Ascending aorta (tissue), 2 donors: ENCODE measurements at places on chromosomes 1 and 21. TPM values are rescaled to one million over a fixed set of nuclear protein-coding genes. Genes with fewer than 3 reads are reported as not detected.

ZC3H12A gene
- 12.8 TPM for total RNA-seq

DNA sequence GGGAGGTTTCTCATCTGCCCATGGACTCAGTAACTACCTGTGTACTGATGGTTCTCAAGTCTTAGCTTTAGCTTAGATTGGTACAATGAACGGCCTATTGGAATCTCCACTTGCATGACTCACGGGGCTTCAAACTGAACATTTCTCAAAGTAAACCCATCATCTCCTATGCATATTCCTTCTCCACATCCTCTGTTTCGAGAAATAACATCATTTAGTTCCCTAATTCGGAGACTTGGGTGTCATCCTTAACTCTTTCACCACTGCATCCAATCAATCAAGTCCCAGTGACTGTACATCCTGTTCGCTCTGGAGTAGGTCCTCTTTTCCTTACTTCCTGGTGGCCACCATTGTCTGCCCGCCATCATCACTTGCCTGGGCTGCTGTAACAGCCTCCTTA lies 55.8 kb downstream of the LGR6 start:
- no peaks in the 10 kb centered on the region for H3K4me1 ChIP-seq
- H3K27ac ChIP-seq, result no peak overlapping the region
- no peak for DNase-seq
- H3K4me3 ChIP-seq, result no peak overlapping the region

DNA sequence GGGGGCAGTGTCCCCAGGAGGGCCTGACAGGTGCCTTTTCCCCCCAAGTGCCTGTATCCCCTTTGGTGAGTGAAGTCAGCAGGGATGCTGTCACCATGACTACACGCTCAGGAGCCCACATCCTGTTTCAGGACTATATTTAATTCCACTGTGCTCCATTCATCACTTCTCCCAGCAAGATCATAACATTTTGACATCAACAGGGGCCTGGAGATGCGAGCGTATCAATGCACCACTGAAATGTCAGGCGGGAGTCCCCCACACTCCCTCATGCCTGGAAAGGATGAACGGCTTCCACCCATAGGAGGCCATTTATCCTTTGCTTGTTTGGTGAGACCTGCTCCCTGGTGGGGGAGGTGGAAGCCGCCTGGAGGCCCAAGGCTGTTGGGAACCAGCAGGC lies 119.1 kb downstream of the PTPRU start:
- no peak overlapping the region for H3K4me3 ChIP-seq
- no peak overlapping the region for H3K27ac ChIP-seq
- no peaks in the 10 kb centered on the region for H3K4me1 ChIP-seq
- no peaks in the 10 kb centered on the region for H3K36me3 ChIP-seq
- H3K27me3 ChIP-seq, result no peaks in the 10 kb centered on the region
- DNase-seq, result no peak

- H3K27me3 ChIP-seq, result no peaks in the 10 kb centered on the region
- H3K27ac ChIP-seq, result no peak overlapping the region
- H3K36me3 ChIP-seq, result no peaks in the 10 kb centered on the region
- no peaks in the 10 kb centered on the region for H3K4me1 ChIP-seq
- DNase-seq, result no peak
Measured at GRCh38 chr1:95512925-95513324, 278.9 kb downstream of the RWDD3 start.

OLIG2 gene
- total RNA-seq, result not detected

DNA sequence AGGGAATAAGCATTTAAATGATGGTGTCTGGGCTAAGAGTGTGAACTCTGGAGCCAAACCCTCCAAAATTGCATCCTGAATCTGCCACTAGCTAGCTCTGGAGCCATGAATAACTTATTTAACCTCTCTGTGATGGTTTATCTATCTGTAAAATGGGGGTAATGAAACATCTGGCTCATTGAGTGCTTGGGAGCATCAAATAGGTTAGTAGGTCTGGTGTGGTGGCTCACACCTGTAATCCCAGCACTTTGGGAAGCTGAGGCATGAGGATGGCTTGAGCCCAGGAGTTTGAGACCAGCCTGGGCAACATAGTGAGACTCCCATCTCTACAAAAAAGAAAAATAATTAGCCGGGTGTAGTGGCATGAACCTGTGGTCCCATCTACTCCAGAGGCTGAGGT lies 42.8 kb downstream of the KIF1B start:
- H3K36me3 ChIP-seq, result peaks cover 6% of the 10 kb centered on the region
- no peaks in the 10 kb centered on the region for H3K27me3 ChIP-seq
- H3K27ac ChIP-seq, result peak overlapping the region; percentile 73
- no peak for DNase-seq

DNA sequence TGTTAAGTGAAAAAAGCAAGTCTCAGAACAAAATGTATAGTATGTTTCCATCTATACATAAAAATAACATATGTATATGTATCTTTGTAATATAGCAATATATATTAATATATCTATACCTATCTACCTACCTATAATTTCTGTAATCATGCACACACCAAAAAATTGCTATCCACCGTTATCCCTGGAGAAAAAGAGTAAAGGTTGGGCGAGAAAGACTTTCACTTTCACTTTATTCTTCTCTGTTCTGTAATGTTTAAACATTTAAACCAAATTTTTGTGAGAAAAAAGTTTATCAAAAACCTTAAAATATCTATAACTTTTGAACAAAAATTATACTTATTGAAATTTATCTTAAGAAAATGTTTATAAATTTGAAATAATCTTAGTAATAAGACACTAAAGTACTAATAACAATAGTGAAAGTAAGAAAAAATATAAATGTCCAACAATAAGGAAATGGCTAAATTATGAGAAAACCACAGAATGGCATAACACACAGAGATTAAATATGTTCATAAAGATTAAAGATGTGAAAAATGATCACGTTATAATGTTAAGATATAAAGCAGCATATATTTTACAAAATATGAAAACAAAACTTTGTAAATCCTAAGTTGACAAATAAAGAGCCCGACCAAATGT lies 74.0 kb upstream of the LRRC53 start:
- no peaks in the 10 kb centered on the region for H3K36me3 ChIP-seq
- H3K27ac ChIP-seq, result no peak overlapping the region
- no peak overlapping the region for H3K4me3 ChIP-seq
- H3K27me3 ChIP-seq, result no peaks in the 10 kb centered on the region

GRCh38 chr1:63601061-63601460 lies 7.8 kb downstream of the PGM1 start:
- H3K4me3 ChIP-seq, result no peak overlapping the region
- H3K36me3 ChIP-seq, result no peaks in the 10 kb centered on the region
- no peak for DNase-seq
- H3K27ac ChIP-seq, result no peak overlapping the region

DNA sequence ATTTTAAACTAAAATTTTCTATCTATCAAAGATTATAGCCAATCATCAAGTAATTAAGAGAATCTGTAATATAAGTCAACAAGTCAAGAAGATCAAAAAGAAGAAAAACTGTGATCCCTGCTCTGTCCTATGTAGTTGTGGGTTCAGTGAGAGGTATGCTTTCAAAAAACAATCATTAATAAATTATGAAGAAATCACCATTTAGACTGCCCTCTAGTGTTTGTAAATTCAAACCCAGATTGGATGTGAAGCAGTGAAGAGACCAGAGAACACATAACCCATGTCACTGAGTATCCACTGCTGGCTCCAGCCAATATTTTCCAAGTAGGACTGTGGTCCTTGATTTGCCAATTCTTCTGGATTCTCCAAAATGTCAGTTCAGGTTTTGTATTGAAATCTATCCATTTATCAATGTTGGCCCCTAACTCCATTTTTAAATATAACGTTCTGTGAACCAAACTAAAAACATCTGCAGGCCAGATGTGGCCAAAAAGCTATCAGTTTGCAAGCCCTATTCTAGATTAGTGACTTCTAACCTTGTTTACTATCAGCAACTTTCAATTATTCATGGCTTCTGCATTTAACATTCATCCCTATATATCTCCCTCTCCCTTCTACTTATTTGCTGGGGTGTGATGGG lies 467.5 kb upstream of the CXADR start:
- H3K27ac ChIP-seq, result no peak overlapping the region
- no peaks in the 10 kb centered on the region for H3K36me3 ChIP-seq
- DNase-seq, result no peak
- no peaks in the 10 kb centered on the region for H3K4me1 ChIP-seq
- no peak overlapping the region for H3K4me3 ChIP-seq

IL20 gene
- total RNA-seq, result not detected

KIF14 gene
- not detected for total RNA-seq

- H3K27me3 ChIP-seq, result no peaks in the 10 kb centered on the region
- no peak overlapping the region for H3K4me3 ChIP-seq
- peaks cover 68% of the 10 kb centered on the region for H3K4me1 ChIP-seq
- DNase-seq, result no peak
Measured at GRCh38 chr1:16250524-16251251, 13.7 kb upstream of the CPLANE2 start.

DNA sequence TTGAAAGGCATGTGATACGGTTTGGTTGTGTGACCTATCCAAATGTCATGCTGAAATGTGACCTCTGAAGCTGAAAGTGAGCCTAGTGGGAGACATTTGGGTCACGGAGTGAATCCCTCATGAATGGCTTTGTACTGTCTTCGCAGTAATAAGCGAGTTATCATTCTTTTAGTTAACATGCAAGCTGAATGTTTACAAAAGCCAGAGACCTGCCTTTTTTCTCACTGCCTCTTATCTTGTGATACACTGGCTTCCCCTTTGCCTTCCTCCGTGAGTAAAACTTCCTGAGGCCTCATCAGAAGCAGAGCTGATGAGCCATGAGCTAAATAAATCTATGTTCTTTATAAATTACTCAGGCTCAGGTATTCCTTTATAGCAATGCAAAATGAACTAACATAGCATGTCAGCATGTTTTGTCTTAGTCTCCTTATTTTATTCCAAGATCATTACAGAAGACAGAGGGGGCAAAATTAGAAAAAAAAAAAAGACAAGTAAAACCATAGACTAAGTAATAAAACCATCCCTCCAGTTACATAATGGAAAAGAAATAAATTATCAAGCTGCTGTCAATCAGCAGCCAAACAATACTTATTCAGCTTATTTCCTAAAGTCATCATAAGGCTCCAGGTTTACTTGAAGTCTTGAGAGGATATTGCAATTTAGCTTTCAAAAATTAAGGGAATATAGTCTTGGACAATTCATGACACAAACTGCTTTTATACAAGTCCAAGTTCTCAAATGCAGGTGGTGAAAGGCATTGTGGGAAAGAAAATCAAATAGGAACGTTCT lies 12.1 kb downstream of the RGS18 start:
- no peaks in the 10 kb centered on the region for H3K4me1 ChIP-seq
- no peak overlapping the region for H3K4me3 ChIP-seq
- no peak for DNase-seq
- H3K36me3 ChIP-seq, result no peaks in the 10 kb centered on the region
- no peak overlapping the region for H3K27ac ChIP-seq
- no peaks in the 10 kb centered on the region for H3K27me3 ChIP-seq

DNA sequence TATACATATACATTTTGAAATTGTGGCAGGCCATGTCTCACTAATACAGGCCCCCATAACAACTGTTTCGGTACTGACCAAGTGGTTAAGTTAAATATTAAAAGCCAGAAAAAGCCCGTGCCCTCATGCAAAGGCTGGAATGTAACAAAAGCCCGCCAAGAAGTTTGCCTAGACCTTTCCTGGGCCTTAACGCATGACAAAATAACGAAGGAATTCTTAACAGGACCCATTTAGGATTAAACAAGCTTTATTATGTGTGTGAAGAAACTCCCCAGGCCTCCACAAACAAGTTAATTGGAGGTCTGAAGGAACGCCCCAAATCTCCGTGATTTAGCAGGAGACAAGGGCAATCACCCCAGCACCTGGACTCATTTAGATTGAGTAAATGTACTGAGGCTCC lies 42.4 kb downstream of the TNFSF4 start:
- no peak for DNase-seq
- H3K36me3 ChIP-seq, result no peaks in the 10 kb centered on the region
- H3K4me1 ChIP-seq, result no peaks in the 10 kb centered on the region

GRCh38 chr1:84298328-84298683 lies 3.2 kb upstream of the SAMD13 start:
- peak overlapping the region; percentile 90 for H3K27ac ChIP-seq
- H3K36me3 ChIP-seq, result no peaks in the 10 kb centered on the region
- peak overlapping the region; percentile 79 for H3K4me3 ChIP-seq
- no peak for DNase-seq
- peaks cover 15% of the 10 kb centered on the region for H3K4me1 ChIP-seq
- no peaks in the 10 kb centered on the region for H3K27me3 ChIP-seq

DNA sequence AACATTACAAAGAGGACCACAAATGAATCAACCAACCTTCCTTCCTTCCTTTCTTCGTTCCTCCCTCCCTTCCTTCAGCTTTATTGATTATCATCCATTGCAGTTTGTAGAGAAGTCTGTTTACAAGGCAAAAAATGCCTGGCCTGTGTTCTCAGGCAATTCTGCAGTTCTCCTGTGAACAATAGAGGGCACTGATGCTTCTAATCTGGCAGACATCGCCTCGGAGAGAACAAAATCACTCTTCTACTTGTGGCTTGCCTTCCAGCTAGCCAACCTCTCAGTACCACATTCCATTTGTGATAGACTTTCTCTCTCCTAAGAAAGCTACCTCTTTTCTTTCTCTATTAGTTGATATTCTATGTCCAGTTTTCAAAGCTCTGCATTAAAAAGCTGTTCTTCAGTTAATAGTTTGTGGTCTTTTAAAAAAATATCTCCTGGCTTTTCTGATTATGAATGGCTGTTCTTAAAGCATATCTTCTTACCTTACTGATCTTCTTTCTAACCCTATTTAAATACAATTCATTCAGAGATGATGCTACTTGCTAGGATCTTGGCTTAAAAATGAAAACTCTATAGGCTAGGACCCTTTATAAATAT lies 26.9 kb upstream of the ESRRG start:
- no peak for DNase-seq
- no peak overlapping the region for H3K27ac ChIP-seq
- H3K36me3 ChIP-seq, result no peaks in the 10 kb centered on the region
- no peak overlapping the region for H3K4me3 ChIP-seq

DNA sequence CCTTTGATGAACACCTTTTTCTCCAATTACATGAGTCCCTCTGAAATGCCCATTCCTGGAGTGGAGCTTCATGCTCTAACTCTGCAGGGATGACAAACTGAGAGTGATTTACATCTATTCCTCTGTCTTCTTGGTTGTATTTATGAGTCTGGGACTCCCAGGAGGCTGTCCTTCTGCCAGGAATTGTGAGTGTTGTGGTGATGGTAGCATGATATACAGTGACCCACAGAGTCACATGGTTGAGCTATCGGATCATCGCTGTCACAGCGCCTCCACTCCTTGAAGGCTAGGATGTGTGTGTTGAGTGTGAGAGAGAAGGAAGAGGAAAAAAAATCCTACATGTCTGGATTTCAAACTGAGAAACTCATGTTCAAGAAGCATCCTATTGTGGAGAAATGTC lies 163.4 kb upstream of the CACNA1E start:
- no peak overlapping the region for H3K27ac ChIP-seq
- H3K27me3 ChIP-seq, result no peaks in the 10 kb centered on the region
- no peaks in the 10 kb centered on the region for H3K36me3 ChIP-seq
- DNase-seq, result no peak
- H3K4me3 ChIP-seq, result no peak overlapping the region
- H3K4me1 ChIP-seq, result no peaks in the 10 kb centered on the region

DNA sequence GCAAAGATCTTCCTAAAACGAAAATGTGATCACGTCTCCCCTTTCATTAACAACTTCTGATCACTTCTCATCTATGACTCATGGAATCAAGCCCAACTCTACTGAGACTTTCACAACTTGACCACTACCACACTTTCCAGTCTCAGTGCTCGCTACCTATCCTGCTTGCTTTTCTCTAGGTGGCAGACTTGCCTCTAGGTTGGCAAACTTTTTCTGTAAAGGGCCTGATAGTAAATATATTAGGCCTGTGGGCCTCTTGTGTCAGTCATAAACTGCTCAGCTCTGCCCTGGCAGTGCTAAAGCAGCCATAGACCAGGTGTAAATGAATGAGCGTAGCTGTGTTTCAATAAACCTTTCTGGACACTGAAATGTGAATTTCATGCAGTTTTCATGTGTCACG lies 21.5 kb upstream of the HMGB4 start:
- H3K36me3 ChIP-seq, result no peaks in the 10 kb centered on the region
- no peaks in the 10 kb centered on the region for H3K4me1 ChIP-seq
- no peak overlapping the region for H3K27ac ChIP-seq
- H3K27me3 ChIP-seq, result no peaks in the 10 kb centered on the region
